ENCODE measurements at places on chromosomes 4 and X.

- DNase-seq, result no peak
Observed at GRCh38 chrX:124212622-124213021, 119.8 kb upstream of the TEX13D start.

GRCh38 chr4:124936427-124936826, 223.9 kb upstream of the ANKRD50 start:
- DNase-seq, result no peak

GRCh38 chr4:143071351-143071750, 113.4 kb upstream of the USP38 start:
- no peak for DNase-seq

DNA sequence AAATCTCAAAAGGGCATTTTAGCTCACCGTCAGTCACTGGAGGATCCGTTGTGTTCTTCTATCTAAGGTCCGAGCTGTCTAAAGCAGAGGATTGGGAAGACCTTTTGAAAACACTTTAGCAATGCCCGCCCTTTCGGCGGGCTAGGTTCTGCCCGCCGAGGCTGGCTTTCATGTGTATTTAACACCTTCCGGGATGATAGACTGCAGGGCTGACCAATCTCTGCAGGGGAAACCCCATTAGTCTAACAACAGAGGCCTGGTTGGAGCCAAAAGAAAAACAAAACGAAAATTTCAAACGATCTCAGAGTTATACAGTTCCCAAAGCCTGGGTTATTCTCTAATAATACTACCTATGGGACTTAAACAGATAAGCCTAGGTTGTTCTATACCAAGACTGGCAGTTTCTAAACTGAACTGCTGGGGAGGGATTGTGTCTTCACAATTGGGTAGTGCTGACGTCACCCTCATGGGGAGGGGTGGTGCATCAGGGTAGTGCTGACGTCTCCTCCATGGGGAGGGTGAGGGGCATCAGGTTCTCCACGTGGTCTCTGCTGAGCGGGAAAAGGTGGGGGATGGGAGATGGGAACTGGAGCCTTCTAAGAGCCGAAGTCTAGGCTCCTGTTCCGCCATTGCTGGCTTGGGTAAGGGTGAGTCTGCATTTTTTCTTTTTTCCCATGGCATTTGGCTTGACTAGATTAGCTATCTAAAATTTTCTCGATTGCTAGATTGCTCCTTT, 14.8 kb upstream of the CUL4B start:
- no peak for DNase-seq

- no peak for DNase-seq
Observed at GRCh38 chr4:144583658-144584057, 62.3 kb upstream of the HHIP start.

GRCh38 chrX:50003927-50004326, 81.5 kb downstream of the CLCN5 start:
- DNase-seq, result no peak

- DNase-seq, result no peak
Observed at GRCh38 chr4:130851932-130852331, 1756.0 kb downstream of the C4orf33 start.

- DNase-seq, result no peak
Observed at GRCh38 chrX:74234818-74235217, 69.2 kb upstream of the ZCCHC13 start.

DNA sequence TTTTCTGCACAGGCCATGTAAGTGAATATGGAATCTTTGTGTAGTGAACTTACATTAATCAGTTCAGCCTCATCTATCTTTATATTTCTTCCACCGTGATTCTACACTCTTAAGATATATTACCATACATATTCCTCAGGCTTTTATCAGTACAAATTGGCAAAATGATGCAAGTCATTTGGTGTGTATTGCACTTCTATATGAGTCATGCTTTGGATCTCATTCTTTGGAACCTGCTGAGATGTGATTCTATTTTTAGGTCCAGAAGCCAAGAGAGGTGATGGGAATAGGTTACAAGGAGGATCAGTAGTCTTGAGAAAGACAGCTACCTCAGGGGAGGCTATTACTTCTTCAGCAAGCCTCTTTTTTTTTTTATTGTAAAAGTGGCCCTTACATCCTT, 204.4 kb downstream of the ZNF330 start:
- no peak for DNase-seq

DNA sequence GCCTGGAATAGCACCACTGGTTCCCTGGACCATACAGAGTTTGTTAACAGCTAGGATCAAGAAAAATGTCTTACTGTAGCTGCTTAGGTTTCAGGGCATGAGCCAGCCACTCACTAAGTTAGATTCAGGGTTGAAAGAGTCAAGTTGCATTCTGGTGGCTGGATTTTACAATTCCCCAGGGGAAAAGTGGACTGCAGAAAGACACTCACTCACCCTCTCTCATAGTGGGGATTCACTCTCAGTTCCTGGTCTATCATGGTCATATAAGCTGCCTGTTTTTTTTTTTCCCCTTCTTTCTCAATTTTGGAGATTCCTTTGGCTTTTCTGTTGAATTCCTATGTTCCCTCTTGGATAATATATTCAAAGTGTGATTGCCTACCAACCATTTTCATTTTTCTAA, 744.2 kb upstream of the GRIA3 start:
- no peak for DNase-seq

GRCh38 chr4:151316645-151317044, 8.8 kb downstream of the SH3D19 start:
- DNase-seq, result no peak

- DNase-seq, result no peak
Observed at GRCh38 chr4:4734425-4734824, 125.0 kb upstream of the MSX1 start.

- no peak for DNase-seq
Observed at GRCh38 chrX:121987163-121987562, 939.8 kb downstream of the GLUD2 start.

DNA sequence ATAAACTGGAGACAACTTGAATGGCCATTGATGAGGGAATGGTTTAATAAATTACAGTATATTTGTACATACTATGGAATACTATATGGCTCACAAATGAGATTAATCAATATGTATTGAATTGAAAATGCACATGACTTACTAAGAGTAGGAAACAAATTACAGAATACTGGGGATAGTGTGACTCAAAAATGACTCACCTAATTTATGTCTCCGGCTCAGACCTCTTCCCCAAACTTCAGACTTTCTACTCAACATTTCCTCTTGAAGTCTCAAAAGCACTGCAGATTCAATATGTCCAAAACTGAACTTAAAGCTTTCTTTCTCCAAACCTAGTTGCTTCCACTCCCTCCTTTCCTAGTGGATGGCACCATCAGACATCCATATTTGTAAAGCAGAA, 28.8 kb upstream of the GRIA3 start:
- DNase-seq, result no peak

DNA sequence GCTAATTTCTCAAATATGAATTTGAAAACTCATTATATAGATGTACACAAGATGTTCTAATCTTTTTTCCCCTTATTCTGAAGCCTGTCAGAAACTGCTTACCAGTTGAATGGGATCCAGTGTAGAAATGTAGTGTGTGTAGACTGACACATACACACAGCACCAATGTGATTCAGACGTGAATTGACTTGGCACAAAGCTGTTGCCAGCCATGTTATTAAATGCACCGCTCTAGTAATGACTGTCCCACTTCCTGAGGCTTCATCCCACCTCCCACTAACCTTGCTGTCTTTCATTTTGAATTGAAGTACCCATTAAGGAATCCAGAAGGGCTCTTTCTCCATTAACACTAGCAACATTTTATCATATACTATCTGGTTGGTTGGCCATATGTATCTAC, 146.6 kb downstream of the PPA2 start:
- DNase-seq, result no peak

GRCh38 chrX:149510386-149510785, 5.3 kb upstream of the IDS start:
- DNase-seq, result no peak

- DNase-seq, result no peak
Observed at GRCh38 chr4:110195561-110196205, 2.7 kb downstream of the ELOVL6 start.

GRCh38 chrX:114591121-114591520, 7.2 kb downstream of the HTR2C start:
- no peak for DNase-seq

- DNase-seq, result no peak
Observed at GRCh38 chr4:120314969-120315368, 248.3 kb upstream of the MAD2L1 start.

DNA sequence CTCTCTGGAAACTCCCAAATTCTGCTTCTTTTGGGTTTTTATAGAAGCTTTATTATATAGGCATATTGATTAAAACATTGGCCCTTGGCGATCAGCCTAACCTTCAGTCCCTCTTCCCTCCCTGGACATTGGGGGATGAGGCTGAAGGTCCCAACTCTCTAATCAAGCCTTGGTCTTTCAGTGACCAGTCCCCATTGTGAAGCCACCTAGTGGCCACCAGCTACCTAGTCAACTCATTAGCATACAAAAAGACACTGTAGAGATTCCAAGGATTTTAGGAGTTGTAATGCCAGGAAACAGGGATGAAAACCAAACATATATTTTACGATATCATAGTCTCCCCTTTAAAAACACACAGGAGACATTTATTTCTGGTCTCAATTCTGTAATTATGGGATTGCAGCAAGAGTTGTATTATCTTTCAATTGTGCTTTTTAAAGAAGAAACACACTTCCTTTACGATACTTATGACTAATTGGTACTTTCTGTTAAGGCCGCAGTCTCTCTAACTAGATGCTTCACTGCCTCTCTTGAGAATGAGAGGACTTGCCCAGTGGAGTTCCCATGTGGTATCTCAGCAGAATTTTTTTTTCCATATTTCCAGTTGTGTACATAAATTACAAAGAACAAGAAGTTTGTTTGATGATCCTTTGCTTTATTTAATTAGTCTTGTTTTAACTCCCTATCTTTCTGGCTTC, 58.2 kb downstream of the WDR17 start:
- peak; percentile 1 for DNase-seq

DNA sequence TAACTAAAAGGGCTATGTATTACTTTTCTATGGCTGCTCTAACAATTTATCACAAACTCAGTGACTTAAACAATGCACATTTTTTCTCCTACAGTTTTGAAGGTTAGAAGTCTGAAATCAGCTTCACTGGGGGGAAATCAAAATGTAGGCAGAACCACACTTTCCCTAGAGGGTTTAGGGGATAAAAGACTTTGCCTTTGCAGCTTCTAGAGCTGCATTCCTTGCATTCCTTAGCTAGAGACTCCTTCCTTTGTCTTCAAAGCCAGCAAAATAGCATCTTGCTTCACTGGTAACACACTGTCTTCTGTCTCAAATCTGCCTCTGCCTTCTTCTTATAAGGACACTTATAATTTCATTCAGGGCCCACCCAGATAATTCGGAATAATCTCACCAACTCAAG, 152.4 kb upstream of the SPIN4 start:
- no peak for DNase-seq

- no peak for DNase-seq
Observed at GRCh38 chr4:172791841-172792240, 376.8 kb upstream of the GALNT7 start.

DNA sequence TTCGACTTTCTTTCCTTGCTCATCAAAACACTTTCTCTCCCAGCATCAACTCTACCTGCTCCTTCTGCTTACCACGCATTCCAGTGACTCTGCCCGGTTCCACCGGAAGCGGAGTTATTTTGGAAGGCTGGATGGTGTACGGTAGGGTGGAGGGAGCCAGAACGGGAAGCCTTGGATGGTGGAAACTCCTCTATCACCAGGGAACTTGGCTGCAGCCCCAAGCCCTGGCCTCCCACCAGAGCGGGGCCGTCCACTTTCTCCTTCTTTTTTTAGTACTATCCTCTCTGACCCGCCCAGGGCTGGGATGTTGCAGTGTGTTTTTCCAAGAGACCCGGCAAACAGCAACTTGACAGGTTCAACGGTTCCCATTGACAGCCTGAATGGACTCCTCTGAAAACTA, 27.6 kb downstream of the ADGRG2 start:
- no peak for DNase-seq

- DNase-seq, result peak; percentile 11
Observed at GRCh38 chrX:48083212-48083611, 11.8 kb upstream of the ZNF630 start.

GRCh38 chr4:183304538-183304937, 15.5 kb downstream of the CLDN22 start:
- no peak for DNase-seq

DNA sequence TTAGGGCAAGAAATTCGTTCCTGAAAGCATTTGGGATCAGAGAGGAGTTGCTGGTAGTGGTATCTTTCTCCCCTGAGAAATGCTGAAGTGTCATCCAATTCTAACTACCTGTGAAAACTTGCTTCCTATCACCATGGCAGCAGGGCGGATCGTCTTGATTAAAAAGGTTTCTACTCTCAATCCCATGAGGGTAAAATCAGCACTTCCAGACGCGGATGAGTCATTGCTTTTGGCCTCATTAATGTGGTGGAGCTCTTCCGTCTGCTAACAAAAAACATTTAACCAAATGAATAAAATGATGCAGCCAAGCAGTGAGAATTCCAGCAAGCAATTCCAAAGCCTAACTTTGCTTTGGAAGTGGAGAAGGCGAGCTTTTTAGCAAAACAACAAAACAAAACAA, 325.6 kb downstream of the CAMK2D start:
- DNase-seq, result no peak

GRCh38 chrX:150940844-150941495, 42.2 kb upstream of the HMGB3 start:
- DNase-seq, result no peak

DNA sequence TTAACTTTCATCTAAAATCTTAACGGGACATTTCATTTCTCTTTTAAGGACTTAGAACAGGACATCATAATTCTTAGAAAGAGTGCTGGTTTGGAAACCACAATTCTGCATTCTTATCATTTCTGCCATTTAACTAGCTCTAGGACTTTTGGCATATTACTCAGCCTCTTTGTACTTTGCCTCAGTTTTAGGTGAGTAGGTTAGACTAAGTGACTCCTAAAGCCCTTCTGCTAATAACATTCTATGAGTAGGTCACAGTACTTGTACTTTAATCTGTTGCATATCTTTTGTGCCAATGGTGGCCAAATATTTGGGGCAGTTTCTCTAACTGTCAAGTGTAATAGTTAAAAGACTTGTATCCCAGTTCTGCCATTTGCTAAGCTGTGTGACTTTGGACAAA, 115.4 kb upstream of the NUDT6 start:
- no peak for DNase-seq
